Adipocyte (in vitro differentiated cells): ENCODE measurements at places on chromosomes 16 and 17.
A peak's percentile ranks its signal among the peaks of the same experiment; 100 is the strongest.

- no peak for DNase-seq
Observed at GRCh38 chr17:67021196-67021595, 23.2 kb upstream of the CACNG1 start.

DNA sequence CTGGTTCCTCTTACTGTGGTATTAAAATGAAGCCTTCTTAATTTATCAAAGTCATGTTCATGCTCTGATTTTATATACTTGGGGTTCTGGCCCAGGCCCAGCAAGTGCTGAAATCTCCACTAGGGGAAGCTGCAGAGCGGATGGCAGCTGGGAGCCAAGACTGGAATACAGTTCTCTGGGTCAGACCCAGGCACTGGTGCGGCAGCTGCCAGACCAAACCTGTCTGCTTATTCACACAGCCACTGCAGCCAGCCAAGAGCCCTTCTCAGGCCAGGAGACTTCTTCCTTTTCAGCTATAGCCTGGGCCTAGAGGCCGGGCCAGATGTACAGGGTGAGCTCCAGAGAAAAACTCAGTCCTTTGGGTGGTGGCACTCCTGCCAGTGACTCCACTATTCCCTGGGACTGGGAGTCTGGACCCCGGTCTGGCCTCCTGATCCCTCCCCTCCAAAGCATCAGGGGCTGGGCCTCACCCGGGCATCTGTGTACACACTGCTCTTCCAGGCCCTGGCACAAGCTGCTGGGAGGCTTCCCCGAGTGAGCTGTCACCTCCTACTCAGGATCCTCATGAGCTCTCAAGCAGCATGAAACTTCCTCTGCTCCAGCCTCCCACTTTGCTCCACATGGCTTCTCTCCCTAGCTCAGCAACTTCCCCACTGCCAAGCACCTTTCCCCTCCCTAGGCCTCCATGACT is 24.4 kb downstream of the ATP6V0D1 start:
- DNase-seq: peak; percentile 47

DNA sequence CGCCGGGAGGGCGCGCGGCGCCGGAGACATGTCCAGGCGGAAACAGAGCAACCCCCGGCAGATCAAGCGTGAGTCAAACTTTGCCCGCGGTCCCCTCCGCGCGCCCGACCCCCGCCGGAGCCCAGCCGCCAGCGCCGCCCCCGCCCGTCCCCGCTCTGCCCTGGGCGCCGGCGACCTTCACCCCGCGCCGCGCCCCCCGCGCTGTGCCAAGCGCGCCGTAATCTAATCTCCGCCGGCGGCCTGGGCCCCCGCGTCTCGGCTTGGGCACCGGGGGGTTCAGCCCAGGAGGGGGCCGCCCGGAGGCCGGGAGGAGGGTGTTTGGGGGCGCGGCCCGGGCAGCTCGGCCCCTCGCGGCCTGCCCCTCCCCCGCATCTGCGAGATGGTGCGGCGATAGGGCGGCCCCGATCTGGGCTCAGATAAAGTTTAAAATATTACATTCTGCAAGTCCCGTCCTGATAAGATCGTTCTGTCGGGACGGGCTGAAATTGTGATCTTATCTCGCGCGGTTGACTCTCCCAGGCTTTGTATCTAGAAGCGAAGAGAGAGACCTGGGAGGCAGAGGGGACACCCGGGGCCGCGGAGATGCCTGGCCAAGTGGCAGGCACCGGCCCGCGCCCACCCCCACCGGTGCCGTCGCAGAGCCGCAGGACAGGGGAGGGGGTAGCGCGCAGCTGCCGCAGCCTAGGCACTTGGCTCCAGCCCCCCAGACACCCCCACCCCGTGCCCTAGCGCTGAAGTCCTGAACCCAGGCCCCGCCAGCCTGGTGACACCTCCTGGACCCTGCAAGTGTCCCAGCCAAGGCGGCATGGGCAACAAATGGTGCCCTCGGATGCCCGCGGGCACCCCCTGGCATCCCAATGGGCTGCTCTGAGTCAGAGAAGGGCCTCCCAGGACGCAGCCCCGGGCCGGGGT is 787 bp downstream of the ZFPM1 start:
- peak; percentile 56 for DNase-seq

DNA sequence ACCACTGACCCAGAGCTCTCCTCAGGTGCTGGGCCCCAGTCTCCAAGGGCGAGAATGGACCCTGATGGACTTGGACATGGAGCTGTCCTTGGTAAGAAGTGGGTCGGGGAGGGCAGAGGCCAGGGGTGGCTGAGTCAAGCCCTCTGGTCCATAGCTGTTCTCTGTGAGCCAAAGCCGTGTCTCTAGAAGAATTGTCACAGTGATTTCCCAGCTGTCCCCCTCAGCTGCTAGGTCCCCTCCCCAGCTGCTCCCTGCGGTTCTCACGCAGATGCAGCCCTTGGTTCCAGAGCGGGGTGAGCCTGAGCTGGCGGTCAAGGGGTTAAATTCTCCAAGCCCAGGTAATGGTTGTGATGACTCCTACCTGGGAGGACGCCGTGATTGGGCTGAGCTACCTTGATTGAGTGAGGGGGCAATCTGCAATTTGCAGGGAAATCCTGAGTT is 1.3 kb upstream of the NOL3 start:
- no peak for DNase-seq

GRCh38 chr17:50825188-50825587 is 10.2 kb upstream of the WFIKKN2 start:
- DNase-seq: no peak

- no peak for DNase-seq
Observed at GRCh38 chr17:33493566-33493965, 200.5 kb upstream of the ASIC2 start.

DNA sequence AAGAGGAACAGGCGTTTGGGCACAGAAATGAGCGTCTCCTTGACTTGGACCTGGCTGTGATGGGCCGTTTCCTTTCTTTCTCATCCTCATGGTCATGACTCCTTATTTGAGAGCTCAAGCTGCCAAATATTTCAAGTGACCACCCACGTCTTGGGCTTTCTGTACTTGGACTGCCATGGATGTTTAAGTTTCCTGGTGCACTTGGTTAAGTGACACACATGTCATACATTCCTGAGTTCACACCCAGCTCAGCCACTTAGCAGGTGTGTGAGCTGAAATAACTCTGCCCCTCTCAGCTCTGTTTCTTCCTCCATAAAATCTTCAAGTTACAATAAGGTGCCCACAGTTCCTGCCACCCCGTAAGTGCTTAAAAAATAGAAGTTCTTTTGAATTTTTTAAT is 114.5 kb downstream of the CLEC16A start:
- no peak for DNase-seq

DNA sequence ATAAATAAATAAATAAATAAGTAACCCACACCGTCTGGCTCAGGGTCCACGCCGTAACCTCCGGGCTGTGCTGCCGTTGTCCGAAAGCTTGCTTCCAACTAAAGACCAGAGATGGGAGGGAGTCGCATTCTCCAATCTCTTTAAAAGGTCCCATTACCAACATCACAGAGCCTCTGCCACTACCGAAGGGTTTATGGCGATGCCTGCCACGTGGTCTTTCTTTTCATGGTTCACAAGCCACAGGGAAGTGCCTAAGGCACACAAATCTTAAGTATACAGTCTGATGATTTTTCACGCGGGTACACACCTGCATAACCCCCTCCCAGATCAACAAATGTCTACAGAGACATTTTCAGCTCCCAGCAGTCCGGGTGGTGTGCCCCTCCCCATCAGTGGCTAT is 1.4 kb downstream of the COTL1 start:
- DNase-seq: peak; percentile 34

- DNase-seq: no peak
Observed at GRCh38 chr17:81955756-81956544, 5.0 kb downstream of the NOTUM start.

GRCh38 chr16:69443927-69444631 is 19.7 kb downstream of the CYB5B start:
- peak; percentile 74 for DNase-seq

- DNase-seq: no peak
Observed at GRCh38 chr17:43547659-43548256, 1.6 kb upstream of the ETV4 start.

GRCh38 chr17:12958786-12959185 is 59.0 kb downstream of the ELAC2 start:
- DNase-seq: no peak

DNA sequence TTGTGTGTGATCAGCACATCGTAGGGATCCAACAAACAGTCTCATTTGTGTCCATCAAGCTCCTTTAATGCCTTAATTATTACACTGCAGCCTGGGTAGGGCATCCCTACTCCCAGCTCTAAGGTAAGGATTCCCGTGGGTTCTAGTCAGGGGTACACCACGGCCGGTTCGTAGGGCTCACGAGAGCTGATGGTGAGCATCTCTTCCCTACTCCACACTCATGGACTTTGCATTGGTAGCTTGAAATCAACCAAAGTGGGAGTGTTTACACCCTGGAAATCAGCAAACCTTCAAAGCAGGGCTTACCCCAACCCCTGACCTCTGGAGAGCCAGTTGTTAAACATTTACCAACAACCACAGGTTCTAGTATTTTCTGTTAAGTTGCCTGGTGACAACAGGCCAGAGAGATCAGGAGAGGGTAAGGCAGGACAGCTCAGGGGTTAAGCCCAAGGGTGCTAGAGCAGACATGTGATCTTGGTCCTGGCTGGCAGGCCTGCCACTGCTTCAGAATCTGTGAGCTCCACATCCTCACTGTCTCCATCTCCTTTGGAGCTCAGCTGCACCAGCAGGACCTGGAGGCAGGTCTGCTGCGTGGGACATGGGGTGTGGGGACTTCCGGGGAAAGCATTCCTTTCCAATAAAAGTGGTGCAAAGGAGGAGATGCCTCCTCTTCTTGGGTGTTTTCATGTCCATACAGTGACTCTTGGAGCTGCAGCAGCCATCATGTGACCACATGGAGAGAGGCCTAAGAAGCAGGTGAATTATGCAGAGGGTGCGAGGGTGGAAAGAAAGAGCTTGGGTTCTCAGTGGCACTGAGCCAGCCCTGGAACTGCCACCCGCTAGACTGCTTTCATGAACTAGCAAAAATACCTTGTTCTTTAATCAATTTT is 36.1 kb upstream of the ZCCHC14 start:
- no peak for DNase-seq

- DNase-seq: no peak
Observed at GRCh38 chr17:60094754-60095153, 16.0 kb upstream of the HEATR6 start.

- no peak for DNase-seq
Observed at GRCh38 chr16:25258861-25259179, 1.2 kb upstream of the ZKSCAN2 start.

DNA sequence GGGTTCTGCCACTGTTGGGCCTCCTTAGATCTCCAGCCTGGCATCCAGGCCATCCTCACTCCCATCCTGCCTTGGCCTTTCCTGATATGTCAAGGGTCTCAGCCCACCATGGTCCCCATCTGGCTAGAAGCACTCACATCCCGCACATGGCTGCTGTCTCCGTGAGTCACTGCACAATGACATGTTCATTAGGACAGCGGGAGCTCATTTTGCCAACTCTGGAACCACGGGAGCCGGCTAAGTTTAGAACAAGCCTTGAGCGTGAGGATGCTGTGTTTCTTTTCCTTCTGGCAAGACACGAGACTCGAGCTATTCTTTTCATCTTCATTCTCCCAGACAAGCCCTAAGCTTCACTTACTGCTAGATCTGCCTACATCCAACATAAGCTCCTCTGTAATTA is 65.7 kb upstream of the KSR1 start:
- peak; percentile 15 for DNase-seq

GRCh38 chr16:80883159-80883642 is 78.8 kb upstream of the CDYL2 start:
- DNase-seq: no peak

DNA sequence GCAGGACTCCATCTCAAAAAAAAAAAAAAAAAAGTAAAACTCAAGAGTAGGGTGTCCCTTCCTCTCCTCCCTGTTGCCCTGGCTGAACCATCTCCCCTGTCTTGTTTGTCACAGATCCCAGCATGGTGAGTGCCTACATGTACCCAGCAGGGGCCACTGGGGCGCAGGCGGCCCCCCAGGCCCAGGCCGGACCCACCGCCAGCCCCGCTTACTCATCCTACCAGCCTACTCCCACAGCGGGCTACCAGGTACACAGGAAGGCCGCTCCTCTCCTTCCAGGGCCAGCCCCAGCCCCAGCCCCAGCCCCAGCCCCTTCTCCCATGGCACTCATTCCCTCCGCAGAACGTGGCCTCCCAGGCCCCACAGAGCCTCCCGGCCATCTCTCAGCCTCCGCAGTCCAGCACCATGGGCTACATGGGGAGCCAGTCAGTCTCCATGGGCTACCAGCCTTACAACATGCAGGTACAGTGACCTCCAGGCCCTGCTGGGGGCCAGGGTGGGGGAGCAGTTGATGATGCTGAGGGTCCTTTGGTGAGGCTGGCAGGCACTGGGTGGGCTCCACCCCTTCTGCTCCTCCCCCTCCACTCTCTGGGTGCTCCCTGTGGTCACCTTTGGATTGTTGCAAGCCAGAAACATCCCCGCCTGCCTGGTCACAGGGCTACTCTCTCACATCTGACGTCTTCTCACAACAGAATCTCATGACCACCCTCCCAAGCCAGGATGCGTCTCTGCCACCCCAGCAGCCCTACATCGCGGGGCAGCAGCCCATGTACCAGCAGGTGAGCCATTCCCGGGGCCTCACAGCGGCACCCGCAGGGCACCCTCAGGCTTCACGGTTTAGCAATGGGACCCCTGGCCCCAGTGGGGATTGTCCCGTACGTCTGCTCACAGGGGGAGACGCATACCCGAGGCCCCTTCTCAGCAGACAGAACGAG is 2.5 kb upstream of the MRPL12 start:
- DNase-seq: no peak

- no peak for DNase-seq
Observed at GRCh38 chr16:31079342-31079944, 5.2 kb downstream of the ZNF646 start.

DNA sequence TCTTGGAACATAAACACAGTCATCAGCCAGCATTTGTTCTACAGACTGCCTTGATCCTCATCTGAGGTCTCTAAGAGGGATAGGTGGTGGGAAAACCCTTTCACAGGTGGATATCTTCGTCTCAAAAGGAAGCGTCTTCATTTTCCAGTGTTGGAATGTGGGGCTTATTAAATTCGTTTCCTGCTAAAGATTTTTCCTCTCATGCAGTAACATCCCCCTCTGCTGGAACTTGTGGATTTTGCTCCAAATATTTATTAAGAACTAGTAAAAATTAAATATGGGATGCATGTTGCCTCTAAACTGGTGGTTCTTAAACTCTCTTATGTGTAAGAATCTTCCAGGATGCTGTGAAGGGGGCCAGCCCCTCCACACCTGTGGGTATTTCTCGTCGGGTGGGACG is 20.1 kb upstream of the MLYCD start:
- DNase-seq: peak; percentile 87

DNA sequence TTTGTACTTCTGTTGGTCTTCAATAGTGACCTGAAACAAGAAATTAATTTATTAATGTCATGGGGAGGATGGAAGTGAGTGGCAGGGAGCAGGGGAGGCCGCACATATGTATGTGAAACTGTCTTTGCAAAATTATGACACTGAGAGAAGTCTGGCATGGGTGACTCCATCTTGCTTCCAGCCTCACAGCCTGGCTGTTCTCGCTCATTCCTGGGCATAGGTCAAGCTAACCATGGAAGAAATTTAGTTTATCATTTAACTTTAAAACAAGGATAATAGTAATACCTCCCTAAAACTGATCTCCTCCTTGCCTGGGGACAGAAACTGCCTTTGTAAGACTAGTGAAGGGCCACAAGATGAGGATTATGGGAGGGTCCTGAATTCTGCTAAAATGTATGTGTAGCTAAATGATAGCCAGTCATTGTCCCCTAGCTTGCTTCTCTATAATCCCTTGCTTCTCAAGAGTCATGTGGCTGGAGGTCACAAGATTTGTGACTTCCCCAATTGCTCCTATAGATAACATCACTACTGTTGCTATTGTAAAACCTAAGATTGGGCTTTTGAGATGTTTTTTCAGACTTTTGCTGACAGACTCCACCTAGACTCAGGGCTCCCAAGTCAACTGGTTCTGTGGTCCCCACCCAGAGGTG is 126.0 kb downstream of the HS3ST3A1 start:
- DNase-seq: no peak
